Neuronal stem cell (in vitro differentiated cells): ENCODE measurements at places on chromosomes 16 and 17.
A peak's percentile ranks its signal among the peaks of the same experiment; 100 is the strongest.

DNA sequence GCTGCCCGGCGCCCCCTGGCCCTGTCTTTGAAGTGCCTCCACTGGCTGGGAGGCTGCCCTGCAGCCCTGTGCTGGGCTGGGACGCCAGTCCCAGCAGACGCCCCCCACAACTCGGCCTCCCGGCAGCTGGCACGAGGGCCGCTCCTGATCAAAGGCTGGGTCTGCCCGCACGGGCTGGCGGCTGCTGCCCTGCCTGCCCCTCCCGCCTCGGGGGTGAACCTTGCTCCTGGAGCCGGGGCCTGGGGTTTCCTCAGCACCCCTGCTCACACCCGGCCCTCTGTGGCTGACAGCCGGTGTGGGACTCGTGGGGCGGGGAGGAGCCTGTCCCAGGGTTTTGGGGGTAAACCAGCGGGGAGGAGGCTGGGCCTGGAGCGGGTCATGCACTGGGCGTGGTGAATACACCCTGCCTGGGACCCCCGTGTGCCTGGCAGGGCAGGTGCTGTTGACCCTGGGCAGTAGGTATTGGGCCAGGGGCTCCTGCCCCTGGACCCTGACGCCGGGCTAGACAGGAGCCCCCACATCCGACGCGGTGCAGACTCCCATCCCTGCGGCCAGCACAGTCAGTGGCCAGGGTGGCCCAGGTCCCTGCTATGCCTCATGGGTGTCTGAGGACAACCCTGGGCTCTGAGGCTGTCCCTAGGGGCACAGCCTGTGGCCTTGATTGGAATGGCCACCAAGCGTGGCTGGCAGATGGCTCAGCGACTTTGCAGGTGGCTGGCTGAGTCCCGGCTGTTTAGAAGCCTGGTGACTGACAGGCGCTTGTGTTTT lies 21.7 kb downstream of the CENPX start:
- no peak for DNase-seq

- peak; percentile 23 for DNase-seq
Observed at GRCh38 chr16:30570636-30571444, 674 bp downstream of the ZNF688 start.

DNA sequence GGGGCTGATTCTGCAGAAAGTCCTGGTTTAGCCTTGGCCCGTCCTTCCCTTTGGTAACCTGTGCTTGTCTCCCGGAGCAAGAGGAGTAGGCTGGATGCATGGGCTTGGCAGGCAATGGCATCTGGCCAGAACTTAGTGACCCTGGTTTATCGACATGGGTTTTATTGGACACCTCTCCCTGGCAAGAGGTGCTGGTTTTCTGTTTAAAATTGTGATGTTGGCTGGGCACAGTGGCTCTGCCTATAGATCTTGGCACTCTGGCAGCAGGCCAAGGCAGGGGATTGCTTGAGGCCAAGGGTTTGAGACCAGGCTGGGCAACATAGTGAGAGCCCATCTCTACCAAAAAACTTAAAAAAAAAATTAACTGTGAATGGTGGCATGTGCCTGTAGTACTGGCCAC lies 31.2 kb downstream of the SLC12A3 start:
- no peak for DNase-seq

GRCh38 chr17:21460358-21460757 lies 84.2 kb downstream of the KCNJ12 start:
- no peak for DNase-seq

- no peak for DNase-seq
Observed at GRCh38 chr17:47300718-47301117, 23.0 kb upstream of the EFCAB13 start.

DNA sequence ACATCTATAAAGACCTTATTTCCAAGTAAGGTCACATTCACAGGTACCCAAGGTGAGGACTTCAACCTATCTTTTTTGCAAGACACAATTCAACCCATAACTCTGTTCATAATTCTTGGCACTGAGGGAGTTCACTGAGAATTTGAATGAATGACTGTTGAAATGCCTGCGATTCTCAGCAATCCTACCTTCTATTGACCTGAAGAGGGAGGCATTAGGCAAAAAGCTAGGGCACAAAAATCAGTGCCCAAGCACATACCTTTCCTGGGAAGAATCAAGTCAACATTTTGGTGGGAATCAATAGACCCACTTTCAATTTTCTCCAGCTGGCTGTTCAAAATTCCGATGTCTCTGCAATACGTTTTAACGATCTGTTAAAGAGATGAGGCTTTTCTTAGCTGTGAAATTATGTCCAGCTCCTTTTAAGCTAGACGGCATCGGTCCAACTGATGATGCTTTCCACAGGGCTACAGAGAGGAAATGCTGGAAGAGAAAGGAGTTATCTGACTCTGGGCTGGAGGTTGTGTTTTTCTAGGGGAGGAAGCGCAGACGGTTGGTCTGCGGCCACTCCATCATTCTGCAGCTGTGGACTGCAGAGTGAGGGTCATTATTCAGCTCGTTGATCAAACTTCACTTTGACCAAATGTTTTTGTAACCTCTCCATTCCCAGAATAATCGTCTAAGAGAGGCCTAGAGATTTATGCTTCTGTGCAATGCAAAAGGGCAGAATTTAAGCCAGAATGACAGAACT lies 25.2 kb downstream of the BCO1 start:
- no peak for DNase-seq

GRCh38 chr17:59723607-59724006 lies 16.2 kb downstream of the VMP1 start:
- no peak for DNase-seq
